IMR-90 (cell line): ENCODE measurements at places on chromosomes 6 and 20.

DNA sequence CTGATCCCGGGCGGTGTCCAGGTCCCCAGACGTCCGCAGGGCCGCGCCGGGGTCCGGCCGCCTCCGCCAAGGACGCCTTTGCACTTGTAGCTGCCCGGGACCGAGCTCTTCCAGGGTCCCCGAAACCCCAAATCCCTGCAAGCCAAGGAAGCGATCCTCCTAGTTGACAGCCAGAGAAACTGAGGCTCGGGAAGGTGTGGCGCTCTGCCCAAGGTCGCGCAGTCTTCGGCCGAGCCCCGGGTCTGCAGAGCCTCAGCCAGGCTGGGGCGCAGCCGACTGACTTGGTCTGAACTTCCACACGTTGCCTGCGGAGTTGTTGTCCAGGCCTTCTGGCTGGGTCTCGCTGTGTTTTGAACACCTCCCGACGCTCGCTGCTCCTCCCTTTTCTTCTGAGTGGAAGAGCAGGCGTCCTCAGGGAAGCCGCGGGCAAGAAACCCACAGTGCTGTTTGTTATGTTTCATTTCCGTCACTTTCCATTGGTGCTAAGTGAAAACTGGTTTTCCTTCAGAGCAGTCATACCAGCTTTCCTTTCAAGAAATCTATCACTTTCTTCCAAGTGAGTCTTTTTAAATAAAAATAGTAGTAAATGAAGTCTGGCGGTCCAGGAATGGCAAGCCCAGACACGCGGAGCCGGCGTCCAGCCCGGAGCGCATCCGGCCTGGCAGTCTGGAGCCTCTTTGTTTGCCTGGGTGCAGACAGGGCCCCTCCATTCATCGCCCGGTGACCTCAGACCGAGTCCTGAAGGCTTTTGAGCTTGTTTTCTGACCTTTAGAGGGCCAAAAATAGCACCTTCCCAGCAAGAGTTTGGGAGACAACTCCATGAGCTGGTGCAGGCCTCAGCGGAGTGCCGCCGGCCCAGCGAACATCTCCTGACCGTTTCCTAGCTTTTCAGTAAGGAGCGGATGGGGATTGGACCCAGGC, 698 bp downstream of the FAM210B start:
- DNase-seq = peak; percentile 73

DNA sequence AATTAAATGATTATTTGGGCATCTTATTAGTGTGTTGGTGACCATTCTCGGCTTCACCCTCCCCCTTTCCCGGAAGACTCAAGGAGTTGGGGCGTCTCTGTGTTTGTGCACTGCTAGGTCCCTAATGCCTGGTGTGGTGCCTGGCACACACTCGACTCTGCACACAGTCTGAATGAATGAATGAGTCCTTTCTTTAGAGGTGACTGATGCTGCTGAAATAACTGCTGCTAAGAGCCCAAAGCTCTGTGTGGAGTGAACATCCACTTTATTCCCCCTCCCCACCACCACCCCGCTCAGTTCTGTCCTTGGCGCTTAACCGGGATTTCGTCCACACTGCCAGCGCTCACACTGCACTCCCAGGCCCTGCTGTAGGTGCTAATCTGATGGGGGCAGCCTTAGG, 1.2 kb upstream of the PHACTR3 start:
- no peak for DNase-seq

DNA sequence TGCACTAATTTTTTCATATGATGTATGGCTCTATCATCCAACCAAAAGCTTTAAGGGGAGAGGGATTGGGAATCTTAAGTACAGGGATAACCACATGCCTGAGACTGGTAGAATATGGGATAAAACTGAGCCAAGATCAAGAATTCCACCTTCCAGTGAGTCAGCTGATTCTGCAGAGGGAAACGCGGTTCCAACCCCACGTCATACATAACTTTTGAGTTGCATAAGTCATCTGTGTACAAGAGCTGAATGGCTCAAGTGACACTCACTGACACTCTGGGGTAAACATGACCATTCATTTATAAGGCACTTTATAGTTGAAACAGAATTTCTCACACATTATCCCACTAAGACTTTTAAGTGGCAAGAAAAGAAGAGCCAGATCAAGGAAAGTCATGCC, 16.4 kb downstream of the TRIM27 start:
- DNase-seq = peak; percentile 96

GRCh38 chr6:318243-318890, 26.1 kb downstream of the DUSP22 start:
- no peak for DNase-seq

- DNase-seq = no peak
Measured at GRCh38 chr6:135129136-135129856, 51.8 kb upstream of the MYB start.

GRCh38 chr6:136723780-136724179, 68.5 kb downstream of the MAP3K5 start:
- no peak for DNase-seq

DNA sequence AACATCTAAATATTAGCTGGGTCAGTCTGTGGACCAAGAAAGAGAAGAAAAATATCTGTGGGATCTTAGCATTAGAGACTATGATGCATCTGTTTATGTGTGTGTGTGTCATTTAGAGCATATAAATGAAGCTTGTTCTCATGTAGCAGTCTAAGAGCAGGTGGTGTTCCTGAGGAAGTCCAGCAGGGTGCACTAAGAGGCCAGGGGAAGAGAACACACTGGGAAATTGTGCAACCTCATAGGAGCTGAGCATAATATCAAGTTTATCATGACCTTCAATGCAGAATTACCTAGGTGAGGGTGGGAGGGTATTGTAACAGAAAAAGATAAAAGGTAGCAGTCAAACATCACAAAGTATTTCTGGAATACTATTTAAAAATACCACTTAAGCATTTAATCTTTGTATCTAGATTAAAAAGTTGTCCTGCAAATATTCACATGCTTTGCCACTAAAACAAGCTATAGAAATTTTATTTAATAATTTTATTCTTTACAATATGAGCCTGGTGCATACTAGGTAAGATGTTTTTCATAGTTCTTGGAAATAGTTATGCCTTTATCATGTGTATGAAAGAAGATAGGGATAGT, 80.5 kb downstream of the SMPDL3A start:
- DNase-seq = peak; percentile 47
